ENCODE measurements at places on chromosomes 11 and 22.

GRCh38 chr22:50014655-50015401, 2.3 kb upstream of the IL17REL start:
- no peak for DNase-seq

- DNase-seq: no peak
These were observed 35.9 kb upstream of the GRK2 start for GRCh38 chr11:67230406-67230805.

GRCh38 chr11:3120071-3120792, 44.9 kb downstream of the OSBPL5 start:
- DNase-seq: no peak

- no peak for DNase-seq
These were observed 14.8 kb downstream of the FRMD8 start for GRCh38 chr11:65401073-65401802.

DNA sequence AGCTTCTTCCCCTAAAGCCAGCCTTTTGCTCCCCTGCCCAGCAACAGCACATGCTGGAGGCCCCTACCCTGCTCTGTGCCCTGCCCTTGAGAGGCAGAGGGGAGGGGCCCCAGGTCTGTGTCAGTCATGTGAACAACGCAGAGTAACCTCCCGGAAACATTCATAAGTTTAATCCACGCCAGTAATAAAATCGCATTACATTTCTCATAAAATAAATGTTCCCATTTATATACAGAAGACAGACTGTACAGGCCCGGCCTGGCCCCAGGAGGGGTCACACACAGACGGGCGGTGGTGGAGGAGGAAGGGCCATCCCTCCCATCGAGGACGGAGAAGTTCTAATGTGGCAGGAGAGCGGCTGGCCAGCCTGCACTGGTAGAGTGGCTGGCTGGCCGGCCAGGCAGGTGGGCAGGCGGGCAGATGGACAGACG, 39.5 kb downstream of the LMO1 start:
- no peak for DNase-seq

DNA sequence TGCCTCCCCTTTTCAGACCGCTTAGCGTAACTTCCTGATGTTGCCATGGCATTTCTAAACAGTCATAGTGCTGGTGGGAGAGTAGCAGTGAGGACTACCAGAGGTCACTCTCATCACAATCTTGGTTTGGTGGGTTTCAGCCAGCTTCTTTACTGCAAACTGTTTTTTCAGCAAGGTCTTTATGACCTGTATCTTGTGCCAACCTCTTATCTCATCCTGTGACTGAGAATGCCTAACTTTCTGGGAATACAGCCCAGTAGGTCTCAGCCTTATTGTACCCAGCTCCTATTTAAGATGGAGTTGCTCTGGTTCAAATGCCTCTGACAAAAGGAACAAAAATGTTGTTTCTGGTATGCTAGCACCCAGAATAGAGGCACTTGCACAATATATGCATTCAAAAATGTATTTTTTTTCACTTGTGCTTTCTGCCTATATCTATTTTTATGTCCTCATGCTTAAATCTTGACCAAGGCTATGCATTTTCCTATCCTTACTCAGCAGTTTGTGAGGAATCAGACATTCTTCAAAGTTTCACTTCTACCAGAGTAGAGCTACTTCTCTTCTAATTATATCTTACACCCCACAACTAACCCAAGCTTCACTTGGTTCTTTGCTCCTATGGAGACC, 16.1 kb upstream of the OR51M1 start:
- DNase-seq: no peak

- DNase-seq: no peak
These were observed 2.1 kb downstream of the ADM start for GRCh38 chr11:10307022-10307399.

GRCh38 chr22:50007057-50007511, 5.5 kb downstream of the IL17REL start:
- DNase-seq: no peak

GRCh38 chr22:31474743-31475142, 14.9 kb downstream of the EIF4ENIF1 start:
- no peak for DNase-seq
